ENCODE measurements at places on chromosomes 1 and 21.
A peak's percentile ranks its signal among the peaks of the same experiment; 100 is the strongest.

DNA sequence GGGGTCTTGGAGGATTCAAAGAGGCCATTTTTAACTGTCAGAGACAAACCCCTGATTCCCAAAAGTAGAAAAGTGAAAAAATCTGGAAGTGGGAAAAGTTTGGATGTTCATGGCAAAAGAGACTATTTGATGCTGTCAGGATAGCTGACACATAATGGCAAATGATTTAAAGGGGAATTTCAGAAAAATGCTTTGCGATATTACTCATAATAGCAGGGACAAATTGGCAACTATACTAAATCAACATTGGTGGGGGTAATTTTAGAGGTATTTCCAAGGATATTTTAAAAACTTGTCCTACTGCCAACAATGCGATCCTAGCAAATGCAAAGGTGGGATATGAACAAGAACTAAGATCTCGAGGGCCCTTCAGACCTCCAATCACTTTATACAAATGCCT, 5.3 kb upstream of the GSTM4 start:
- DNase-seq: no peak

- peak; percentile 58 for DNase-seq
Measured at GRCh38 chr1:104196136-104196535, 446.4 kb downstream of the AMY1C start.

GRCh38 chr1:4626560-4627319, 27.7 kb upstream of the AJAP1 start:
- no peak for DNase-seq

GRCh38 chr21:31500071-31500470, 156.0 kb upstream of the TIAM1 start:
- DNase-seq: no peak

Data from NCI-H446 treated with DMSO at 0.1 percent for 48 hours (cell line).